ENCODE measurements at places on chromosomes 16 and 17.

GRCh38 chr16:3036726-3037315 lies at the start of gene BICDL2:
Gene BICDL2 (minus strand): TSS chr16:3036944. CDS start chr16:3035496, 1,448 bp downstream.
- no peak for DNase-seq

- peak; percentile 33 for DNase-seq
Observed at GRCh38 chr16:52861614-52862022, 191.1 kb downstream of the CHD9NB start.

- peak; percentile 11 for DNase-seq
Observed at GRCh38 chr16:25707982-25708583, 16.3 kb downstream of the HS3ST4 start.

DNA sequence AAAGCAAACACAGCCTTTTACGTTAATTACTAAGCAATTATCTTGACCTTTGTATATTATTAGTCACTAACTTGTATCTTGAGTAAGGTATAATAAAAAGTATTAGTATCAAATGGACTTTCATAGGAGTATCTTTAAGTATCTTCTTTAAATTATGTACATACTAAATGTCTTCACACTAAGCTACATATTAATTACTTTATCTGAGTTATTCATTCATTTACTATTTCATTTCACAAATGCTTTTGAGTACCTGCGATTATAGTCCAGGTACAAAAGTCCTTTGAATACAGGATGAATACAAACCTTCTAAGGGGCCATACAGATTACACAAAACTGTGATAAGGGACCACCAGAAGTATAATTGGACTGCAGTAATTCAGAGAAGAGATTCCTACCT lies 33.1 kb upstream of the CDR2 start:
- no peak for DNase-seq

GRCh38 chr17:41553176-41553575 lies 18.7 kb downstream of the KRT9 start:
- DNase-seq, result peak; percentile 75

DNA sequence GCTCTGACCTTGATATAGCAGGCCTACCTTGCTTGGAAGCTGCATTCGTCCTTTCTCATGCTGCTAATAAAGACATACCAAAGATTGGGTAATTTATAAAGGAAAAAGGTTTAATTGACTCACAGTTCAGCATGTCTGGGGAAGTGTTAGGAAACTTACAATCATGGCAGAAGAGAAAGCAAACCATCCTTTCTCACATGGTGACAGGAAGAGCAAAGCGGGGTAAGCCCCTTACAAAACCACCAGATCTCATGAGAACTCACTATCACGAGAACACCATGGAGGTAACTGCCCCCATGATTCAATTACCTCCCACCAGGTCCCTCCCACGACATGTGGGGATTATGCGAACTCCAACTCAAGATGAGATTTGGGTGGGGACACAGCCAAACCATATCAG lies 6.0 kb upstream of the MAPT start:
- no peak for DNase-seq

- DNase-seq, result no peak
Observed at GRCh38 chr17:17417718-17418181, 59.0 kb upstream of the MED9 start.

DNA sequence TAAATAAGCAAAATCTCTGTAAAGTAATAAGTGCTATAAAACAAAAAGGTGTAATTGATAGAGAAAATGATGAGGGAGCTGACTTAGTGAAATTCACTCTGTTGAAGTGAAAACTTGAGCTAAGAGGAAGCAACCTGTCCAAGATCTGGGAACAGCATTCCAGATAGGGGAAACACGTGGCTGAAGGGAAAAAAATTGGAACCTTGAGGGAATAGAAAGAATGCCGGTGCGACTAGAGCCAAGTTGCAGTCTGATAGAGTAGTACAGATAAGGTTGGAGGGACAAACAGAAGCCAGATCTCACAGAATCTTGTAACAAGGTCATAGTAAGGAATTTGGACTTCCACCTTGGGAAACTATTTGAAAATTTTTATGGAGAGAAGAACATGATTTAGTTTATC lies 623 bp upstream of the DDX52 start:
- no peak for DNase-seq

- no peak for DNase-seq
Observed at GRCh38 chr17:67088639-67089038, 44.3 kb downstream of the CACNG1 start.

- no peak for DNase-seq
Observed at GRCh38 chr16:81739503-81739902, 39.6 kb upstream of the PLCG2 start.

DNA sequence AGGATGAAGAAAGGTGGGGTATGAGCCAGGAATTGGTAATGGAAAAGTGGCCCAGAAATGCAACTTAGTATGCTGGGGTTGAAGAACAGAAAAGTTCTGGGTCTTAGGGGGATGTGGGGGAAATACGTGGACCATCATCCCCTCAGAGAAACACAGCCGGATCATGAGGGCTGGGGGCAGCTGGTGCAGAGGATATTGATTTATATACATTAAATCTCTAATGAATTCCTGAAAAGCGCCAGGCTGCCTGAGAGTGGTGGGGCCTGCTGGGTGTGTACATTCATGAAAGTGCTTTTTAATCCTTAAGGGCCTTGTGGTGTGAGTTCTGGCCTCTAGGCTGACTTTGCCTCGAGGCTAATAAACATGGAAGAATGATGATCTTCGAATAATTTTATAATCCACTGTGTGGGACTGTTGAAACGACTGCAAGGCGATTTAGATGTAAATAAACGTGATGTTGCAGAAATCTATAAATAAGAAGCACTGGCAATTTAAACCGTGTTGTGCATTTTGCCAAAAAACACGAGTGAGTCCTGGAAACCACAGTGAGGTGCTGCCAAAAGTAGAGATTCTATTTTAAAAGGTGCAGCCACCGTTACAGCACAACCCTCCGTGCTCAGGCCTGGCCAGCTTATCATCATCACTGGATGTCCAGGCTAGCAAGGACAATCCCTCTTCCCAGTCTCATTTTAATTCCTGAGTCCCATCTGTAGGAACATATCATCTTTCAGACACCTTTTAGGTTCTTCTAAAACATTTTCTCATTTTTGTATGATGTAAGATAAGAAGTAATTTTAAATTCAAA lies 32.1 kb downstream of the PRKAR1A start:
- DNase-seq, result no peak

DNA sequence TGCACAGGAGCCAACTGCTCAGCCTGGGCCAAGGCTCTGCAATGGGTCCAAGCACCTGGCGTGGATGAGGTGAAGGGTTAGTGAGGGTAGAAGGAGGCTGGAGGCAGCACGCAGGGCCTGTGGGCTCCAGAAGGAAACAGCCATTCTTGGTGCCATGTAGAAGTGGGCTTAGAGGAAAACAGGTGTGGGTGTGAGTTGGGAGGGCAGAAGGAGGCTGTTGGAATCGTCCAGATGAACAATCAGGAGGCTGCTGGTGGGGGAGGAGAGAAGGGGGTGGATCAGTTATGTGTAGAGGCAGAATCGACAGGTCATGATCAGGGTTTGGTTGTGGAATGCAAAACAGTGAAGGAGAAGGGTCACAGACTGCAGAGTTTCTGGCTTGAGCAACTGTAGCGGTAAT lies 51.7 kb upstream of the ALDH3A2 start:
- no peak for DNase-seq

GRCh38 chr16:76988526-76988925 lies 202.5 kb upstream of the MON1B start:
- DNase-seq, result no peak

DNA sequence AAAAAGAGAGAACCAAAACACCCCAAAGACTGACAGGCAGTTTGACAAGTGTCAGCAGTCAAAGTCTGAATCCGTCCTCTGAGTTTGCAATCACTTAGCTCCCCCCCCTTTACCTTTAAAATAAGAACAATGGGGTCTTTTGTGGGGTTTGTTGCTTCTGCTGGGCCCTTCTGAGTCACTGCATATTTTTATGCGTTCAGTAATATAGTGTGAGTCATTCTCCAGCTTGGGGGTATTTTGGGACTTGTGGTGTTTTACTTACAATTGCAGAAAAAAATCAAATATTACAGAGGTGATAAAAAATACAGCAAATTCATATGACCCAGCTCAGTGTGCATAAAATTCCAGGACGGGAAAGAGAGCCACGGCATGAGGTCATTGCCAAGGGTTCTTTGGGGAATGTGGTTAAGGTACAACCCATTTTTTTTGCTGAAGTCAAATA lies 120.1 kb downstream of the CYLD start:
- DNase-seq, result peak; percentile 65

DNA sequence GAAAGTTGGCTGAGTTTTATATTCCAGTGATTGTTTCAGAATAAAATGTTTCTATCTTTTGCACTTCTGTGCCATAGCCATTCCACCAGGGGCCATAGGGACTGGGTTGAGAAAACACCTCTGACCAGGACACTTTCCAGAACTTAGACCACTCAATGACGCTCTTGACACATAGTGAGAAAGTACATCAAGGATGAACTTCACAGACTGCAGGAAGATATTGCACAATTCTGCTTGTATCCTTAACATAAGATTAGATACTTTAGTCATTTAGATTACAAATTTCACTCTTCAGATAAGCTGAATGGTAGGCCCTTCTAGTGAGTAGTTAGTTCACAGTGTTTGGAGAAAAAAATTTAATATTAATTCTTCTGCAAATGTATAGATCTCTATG lies 13.0 kb upstream of the MPHOSPH6 start:
- peak; percentile 27 for DNase-seq

DNA sequence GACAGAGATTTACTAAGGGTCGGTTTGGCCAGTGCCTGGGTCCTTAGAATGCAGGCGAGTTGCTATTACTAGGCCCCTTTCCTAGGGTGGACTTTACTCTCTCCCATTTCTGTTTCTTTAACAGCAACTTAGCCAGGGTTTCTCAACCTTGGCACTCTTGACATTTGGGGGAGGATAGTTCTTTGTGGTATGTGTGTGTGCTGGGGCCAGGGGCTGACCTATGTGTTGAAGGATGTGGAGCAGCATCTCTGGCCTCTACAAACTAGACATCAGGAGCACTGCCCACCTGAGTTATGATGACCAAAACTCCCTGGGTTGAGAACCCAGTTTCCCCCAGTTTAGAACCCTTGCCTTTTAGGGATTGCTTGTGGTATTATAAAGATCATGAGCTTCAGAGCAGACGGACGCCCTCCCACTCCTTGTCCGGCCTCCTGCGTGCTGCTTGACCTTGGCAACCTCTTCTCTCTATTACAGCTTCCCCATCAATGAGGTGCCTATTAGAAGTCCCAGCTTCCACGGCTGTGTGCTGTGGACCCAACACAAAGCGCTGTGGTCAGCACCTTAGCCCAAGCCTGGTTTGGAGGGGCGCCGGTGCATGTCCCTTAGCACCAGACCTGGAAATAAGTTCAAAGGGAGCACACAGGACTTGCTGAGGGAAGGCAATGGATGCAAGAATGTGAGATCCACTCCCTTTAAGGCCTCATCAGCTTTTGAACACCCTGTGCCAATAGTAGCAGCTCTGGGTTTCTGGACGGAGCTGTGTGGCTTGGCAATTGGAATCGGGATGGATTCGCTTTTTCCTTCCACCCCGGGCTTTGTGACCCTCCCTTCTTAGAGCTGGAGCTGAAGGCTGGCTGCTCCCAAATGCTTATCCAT lies 239.2 kb upstream of the MAF start:
- no peak for DNase-seq

DNA sequence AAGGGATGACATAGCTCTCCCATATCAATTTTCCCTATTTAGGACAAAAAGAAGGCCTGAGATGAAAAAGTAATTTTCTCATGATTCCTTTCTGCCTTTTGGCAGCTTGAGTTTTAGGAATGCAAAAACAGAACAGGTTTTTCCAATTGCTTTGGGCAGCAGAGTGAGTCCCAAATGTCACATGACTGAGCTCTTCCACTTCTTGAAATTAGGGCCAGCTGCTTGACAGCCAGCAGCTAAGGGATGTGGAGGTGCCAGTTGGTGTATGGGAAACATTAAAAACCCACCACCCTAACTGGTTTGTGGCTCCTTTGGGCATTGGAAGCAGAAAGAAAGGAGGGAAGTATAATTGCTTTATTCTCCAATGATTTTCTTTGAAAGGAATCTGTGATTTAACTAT lies 133.8 kb upstream of the FAM20A start:
- no peak for DNase-seq

GRCh38 chr17:4807605-4808377 lies 839 bp downstream of the PLD2 start:
- DNase-seq, result no peak

GRCh38 chr17:51647826-51648225 lies 387.5 kb downstream of the UTP18 start:
- peak; percentile 79 for DNase-seq

GRCh38 chr16:27113341-27113841 lies 46.7 kb downstream of the C16orf82 start:
- DNase-seq, result no peak

GRCh38 chr16:55257966-55258613 lies 65.9 kb upstream of the IRX6 start:
- DNase-seq, result peak; percentile 57

DNA sequence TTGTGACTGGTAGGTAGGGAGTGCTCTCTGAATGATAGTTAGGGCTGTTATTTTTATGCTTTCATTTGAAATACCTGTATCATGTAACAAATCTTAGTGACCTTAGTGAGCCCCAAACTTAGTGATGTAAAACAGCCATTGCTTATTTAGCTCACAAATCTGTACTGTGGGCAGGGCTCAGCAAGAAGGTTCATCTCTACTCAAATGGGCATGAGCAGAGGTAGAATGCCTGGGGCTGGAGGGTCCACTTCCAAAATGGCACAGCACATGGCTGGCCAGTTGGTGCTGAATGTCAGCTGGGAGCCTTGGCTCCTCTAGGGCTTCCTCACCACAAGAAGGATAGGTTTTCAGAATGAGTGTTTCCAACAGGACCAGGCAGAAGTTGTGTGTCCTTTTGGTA lies 49.3 kb upstream of the FOXF1 start:
- no peak for DNase-seq

DNA sequence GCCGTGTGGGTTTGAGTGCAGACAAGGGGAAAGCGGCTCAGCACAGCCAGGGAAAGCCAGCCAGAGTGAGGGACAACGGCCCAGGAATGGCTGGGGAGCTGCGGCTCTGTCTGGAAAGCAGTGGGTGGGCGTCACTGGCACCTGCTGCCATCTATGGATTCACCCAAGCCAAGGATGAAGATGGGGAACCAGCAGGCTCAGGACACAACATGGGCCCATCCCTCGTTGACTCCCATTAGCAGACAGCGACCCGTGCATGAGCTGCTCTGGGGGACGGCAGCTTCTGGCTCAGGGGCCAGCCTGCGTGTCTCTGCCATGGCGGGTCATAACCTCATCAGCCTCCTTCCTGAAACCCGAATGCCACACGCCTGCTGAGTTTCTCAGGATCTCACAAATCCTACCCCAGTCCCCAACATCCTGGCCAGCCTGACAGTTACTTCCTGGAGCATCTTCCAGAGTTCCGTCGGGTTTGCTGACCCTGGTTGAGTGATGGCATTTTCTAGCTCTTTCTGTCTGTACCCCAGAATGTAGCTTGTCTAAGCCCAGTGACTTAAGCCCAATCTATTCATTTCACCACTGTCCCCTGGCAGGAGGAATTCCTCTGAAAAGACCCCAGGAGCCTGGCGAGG lies 50.7 kb downstream of the SLC7A5 start:
- DNase-seq, result no peak
